ENCODE measurements at places on chromosomes 6 and 20.
A peak's percentile ranks its signal among the peaks of the same experiment; 100 is the strongest.

GRCh38 chr6:148565321-148565926 lies 181.4 kb upstream of the UST start:
- DNase-seq: no peak

DNA sequence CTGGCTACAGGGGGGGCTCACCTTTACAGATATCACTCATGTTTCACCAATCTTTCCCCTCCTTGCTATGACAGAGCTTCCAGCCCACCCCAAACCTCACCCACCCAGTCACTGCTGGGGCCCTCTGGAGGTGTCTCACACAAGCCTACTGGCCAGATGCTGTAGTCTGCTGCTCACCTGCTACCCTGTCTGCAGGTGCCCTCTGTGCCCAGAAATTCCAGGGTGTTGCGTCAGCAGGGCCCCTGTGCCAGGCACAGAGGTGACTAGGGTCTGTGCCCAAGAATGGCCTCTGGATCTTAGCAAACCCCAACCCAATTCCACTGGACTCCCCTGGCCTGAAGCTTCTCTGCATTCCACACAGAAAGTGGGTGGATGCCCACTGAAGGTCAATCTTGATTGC lies 21.4 kb downstream of the UNC5CL start:
- DNase-seq: no peak

GRCh38 chr20:23126281-23127061 lies 40.3 kb upstream of the CD93 start:
- DNase-seq: peak; percentile 49

GRCh38 chr6:163525926-163526325 lies 111.4 kb downstream of the QKI start:
- DNase-seq: no peak

DNA sequence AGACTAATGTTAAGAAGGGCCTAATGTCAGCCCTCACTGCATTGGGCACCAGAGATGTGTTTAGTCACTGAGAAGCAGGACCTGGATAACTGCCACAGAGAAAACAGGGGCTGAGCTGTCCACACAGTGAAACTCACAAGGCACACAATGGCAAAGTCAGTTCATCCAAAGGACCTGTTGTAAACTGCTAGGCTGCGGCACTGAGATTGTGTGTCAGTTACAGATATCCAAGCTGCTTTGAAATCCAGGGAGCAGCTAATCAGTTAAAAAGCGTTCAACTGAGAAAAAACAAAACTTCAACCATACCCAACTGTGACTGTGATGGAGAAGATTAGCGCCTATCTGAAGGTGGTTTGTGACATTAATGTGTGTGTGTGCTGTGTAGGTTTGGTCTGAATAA lies 27.8 kb upstream of the TMEM14A start:
- peak; percentile 42 for DNase-seq

DNA sequence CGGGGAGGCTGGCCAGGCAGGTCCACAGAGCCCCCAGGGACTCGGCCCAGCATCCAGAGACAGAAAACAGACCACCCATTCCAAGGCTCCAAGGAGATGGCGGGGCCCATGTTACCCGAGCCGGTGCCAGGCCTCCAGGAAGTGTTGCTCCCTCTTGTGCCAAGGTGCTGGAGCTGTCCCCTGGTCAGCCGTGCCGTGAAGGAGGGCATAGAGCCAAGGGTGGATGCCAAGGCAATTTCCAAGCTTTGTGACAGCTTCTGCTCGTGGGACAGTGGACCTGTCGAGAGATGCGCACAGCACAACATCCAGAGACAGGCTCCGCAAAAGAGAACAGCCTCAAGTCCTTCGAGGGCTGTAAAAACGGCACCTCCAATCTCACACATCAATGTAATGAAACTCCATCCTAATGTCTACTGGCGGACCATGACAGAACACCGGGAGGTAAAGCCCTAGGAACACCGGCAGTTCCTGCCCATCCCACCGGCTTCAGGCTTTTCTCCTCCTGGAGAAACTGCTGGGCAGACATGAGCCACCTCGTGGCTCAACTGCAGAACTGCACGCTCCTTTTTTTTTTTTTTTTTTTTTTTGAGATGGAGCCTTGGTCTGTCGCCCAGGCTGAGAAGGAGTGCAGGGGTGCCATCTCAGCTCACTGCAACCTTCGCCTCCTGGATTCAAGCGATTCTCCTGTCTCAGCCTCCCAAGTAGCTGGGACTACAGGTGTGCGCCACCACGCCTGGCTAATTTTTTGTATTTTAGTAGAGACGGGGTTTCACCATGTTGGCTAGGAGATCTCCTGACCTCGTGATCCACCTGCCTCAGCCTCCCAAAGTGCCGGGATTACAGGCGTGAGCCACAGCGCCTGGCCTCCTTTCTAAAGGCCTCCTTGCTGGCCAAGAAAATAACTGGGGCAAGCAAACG lies 30.9 kb upstream of the AVP start:
- DNase-seq: peak; percentile 42

DNA sequence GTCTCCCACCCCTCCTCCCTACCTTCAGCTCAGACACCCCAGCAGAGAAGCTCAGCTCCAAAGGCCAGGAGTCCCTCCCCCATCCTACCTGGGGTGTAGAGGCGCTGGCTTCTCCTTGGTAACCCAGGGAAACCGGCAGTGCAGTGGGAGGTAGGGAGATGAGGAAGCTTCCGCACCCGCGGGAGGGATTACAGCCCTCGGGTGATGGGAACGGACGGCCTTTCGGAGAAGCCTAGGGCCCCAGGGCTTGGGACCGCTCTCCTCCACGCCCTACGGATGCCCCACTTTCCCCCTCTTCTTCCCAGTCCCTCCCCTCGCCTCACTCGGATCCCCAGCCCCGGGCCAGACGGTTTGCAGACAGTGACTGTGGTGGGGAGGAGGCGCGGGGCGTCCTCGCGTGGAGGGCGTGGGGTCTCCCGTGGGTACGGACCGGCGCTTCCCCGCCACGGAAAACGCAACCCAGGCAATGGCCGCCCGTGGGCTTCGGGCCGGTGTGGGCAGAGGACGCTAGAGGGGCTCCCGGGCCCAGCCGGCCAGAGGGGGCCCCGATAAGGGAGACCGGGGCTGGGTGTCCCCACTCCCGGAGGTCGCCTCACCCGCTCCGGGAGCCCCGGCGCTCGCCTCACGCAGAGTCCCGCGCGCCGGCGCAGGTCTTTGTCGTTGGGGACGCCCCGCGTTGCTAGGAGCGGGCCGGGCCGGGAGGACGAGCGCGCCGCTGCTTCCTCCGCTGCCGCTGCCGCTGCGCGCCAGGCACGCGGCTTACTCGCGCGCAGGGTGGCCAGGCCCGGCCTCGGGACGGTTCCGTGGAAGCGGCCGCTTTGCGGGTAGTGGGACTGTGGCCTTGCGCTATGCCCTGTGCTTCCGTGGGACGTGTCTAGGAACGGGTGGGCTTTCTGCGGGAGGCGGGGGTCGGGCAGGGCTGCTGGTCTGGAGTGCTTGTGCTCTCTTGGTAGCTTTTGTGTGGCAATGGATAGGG lies 15.8 kb downstream of the AARS2 start:
- DNase-seq: peak; percentile 41

DNA sequence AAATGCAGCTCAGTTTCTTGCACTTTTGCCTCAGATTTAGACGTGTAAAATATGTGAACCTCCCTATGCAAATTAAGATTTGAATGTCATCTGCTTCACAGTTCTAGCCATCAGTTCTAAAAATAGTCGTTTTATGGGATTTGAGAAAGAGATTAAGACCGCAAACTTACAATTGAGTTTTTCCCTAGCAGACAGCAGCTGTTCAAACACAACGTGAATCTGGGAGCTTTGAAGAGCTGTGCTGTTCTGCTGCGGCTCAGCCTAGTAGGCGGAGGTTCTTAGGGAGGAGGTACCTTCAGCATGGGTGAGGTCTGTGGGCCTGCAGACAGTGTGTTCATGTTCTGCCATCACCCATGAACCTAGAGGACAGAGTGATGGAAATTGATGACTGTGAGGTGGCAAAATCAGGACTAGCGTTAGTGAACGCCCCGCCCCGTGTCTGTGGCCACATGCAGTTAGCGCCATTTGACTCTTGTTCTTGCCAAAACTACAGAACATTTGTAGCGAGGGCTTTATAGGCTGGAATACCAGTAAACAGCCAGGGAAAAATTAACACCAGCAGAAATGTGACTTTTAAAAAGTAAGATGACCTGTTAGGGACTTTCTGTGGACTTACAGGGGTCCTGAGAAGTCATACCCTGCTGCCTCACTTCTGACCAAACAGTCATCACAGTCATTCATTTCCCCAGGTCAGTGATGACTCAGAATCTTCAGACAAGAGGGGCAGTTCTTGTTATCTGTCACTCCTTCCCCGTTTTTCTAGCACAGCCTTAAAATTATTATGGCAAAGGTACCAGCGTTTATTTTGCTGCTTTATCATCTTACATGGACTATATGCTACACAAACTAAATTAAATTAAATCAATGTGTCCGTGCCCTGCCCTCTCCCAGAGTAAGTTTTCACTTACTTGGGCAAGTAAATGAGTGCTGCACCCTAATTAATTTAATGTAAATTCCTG lies 84.3 kb upstream of the TMEM181 start:
- no peak for DNase-seq

GRCh38 chr6:43645613-43645964 lies 753 bp downstream of the RSPH9 start:
- no peak for DNase-seq

GRCh38 chr6:17281100-17281496 lies at the start of gene RBM24:
Gene RBM24, plus strand, starts transcription at chr6:17281361. Its CDS starts 221 bp downstream, at chr6:17281582.
- DNase-seq: peak; percentile 56

DNA sequence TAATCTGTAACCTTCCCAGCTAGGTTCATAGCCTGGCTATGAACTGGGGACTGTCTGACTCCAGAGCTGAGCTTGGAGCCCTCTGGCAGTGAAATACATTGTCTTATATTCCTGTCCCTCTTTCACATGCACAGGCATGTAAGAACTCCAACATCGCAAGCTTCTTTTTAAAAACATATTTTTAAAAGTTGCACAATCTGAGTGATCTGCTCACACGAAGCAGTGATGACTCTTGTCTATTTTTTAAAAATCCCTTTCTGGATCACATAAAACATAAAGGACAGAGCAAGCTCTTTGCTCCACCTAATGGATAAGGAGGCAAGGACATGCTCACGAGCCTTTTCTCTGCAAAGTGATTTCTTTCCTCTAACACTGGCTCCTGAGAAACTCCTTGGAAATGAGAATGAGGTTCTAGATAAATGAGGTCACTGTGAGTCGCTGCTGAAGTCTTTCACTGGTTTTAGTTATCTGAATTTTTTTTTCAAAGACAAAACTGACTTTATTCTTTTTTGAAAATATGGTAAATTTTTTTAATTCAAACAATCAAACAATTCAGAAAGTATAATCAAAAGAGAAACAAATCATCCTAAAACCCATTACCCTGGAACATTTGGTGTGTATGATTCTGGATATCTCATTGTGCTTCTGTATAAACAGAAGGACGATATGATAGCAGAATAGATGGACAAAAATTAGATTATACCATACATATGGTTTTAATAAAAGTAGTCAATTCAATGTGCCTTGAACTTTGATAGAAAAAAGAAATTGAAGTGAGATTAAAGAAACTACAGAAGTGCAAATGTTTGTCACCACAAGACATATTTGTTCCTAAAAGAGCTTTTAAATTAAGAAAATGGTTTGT lies 30.8 kb downstream of the IL20RA start:
- DNase-seq: no peak

DNA sequence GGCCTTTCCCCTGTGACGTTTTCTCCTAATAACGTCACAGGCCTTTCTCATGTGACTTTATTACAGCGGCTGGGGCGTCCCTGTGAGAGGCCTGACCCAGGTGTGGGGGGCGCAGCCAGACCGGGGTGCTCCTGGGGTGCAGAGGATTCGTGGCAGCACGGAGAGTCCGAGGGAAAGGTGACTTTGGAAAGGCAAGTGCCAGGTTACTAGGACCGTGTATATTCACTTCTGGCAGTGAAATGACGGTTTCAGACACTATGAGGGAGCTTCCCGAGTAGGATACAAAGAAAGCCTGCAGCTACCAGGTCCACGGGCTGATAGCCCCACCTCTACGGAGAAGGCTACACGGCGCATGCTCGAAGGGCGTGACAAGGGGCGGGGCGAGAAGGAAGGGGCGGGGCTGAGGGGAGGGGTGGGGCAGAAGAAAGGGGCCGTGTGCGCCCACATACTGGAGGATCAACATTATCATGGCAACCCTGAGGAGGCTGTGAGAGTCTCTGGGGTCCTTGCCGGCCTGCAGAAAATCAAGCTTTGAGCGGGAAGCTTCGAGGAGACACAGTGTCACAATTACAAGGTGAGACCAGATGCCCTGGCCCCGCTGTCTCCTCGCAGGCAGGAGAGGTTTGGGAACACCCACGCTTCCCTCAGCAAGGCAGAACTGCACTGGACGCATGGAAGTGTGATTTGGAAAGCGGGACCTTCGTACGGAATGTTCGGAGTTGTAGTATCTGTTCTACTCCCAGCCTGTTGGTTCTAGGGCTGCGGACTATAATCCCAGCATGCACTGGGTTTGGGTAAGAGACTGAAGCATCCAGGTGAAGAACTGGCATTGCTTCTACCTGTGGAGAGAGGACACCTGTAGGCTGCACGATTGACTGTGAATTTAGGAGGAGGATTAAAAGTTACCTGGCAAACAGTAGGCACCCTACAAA lies 54.4 kb upstream of the ZNF337 start:
- DNase-seq: peak; percentile 50

GRCh38 chr6:141483598-141484061 lies 649.1 kb upstream of the GJE1 start:
- no peak for DNase-seq

DNA sequence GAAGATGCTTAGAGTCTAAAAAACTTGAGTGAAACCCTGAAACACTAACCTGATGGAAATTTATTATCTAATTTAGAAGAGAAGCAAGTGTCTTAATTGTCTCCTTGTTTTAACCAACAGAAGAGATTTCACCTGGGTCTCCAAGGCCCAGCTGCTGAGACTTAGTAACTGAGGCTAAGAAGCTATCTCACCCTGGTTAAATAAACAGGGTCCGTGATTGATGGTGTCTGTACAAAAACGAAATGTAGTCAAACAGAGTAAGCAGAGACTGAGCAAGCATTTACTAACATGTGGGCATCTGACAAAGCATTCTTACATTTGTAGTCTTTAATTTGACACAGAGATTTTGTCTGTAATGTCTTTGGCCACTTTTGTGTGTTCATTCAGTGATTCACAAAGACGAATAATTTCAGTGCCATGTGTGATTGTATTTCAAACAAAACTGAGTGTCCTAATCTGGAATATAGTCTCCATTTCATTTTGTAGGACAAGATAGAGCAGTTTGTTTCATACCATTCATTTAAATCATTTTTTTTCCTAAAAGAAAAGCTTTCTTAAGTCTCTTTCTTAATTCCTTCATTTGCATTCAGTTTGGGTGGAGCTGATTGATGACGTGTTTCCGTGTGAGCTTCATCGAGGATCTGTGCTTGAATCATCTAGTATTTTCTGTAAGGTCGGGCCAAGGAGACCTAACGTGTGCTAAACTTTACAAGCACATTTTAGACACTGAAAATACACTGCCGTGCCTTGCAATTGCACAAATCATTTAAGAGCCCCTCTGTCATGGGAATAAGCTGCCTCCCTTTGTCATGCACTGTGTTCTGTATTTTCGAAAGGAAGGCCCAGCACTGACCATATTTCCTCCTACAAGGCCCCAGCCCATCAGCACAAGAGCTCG lies 170.6 kb upstream of the QKI start:
- no peak for DNase-seq

DNA sequence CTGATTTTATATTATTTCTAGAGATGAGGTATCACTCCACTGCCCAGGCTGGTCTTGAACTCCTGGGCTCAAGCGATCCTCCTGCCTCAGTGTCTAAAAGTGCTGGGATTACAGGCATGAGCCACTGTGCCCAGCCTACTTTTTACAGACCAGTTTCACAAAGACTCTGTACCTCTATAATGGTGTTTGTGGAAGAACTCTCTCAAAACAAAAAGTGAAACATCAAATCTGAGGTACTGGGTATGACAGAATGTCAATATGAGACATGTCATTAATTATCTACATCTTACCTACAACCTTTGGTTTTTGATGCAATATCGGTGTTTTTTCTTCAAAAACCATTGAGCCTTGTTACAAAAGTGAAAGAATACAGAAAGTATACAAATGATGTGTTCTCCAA lies 49.4 kb upstream of the MCM9 start:
- no peak for DNase-seq

All from erythroblast (primary cell).